Stimulated activated CD8-positive, alpha-beta memory T cell treated with anti-CD3 and anti-CD28 coated beads, Interleukin-2, amount 100 ng/mL, for 1 hour (primary cell): ENCODE measurements at places on chromosomes 3 and 15.

DNA sequence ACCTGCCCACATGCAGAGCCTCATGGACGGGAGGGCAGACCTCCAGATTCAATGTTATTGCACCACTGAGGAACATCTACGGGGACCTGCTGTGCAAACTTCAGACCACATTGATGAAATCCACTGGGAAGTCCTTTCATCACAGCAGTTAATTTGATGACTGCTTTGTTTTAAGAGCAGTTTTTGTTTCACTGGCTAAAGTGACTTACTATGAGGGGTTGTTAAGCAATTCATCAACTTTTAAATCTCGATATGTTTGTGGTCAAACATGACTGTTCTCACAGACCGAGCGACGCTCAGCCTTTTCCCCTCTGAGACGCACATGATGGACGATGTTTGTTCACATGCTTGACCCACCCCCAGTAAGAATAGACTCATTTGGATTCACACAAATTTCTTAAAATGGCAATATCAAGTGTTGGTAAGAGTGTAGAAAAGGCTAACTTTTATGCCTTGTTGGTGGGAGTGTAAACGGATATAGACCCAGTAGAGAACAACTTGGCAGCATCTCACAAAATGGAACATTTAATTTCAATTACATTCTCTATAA lies 35.9 kb upstream of the IREB2 start:
- no peak for DNase-seq

- no peak for DNase-seq
These were observed 42.3 kb downstream of the RAB8B start for GRCh38 chr15:63231706-63232105.

DNA sequence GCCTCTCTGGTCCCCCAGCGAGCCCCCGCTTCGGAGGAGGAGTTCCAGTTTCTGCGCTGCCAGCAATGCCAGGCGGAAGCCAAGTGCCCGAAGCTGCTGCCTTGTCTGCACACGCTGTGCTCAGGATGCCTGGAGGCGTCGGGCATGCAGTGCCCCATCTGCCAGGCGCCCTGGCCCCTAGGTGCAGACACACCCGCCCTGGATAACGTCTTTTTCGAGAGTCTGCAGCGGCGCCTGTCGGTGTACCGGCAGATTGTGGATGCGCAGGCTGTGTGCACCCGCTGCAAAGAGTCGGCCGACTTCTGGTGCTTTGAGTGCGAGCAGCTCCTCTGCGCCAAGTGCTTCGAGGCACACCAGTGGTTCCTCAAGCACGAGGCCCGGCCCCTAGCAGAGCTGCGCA lies 3.5 kb downstream of the PML start:
- no peak for DNase-seq

GRCh38 chr3:79884354-79884753 lies 116.6 kb upstream of the ROBO1 start:
- no peak for DNase-seq
